ENCODE measurements at places on chromosomes 3 and 15. TPM values are rescaled to one million over a fixed set of nuclear protein-coding genes. Genes with fewer than 3 reads are reported as not detected.

SLC24A5 gene
- total RNA-seq: not detected

CCDC33 gene
- 0.16 TPM for total RNA-seq

MIX23 gene
- total RNA-seq: 154 TPM

ITGA11 gene
- 3.6 TPM for total RNA-seq

TIGIT gene
- 73.5 TPM for total RNA-seq

CHDH gene
- 0.02 TPM for total RNA-seq

OCA2 gene
- total RNA-seq: not detected

PLOD2 gene
- 2.0 TPM for total RNA-seq

PDZRN3 gene
- not detected for total RNA-seq

GOLGA8N gene
- total RNA-seq: 7.4 TPM

OXNAD1 gene
- 38.8 TPM for total RNA-seq

LRRC31 gene
- total RNA-seq: not detected

NR1I2 gene
- 0.70 TPM for total RNA-seq

SETD5 gene
- 128 TPM for total RNA-seq

DENND6A gene
- 10.1 TPM for total RNA-seq

DNA sequence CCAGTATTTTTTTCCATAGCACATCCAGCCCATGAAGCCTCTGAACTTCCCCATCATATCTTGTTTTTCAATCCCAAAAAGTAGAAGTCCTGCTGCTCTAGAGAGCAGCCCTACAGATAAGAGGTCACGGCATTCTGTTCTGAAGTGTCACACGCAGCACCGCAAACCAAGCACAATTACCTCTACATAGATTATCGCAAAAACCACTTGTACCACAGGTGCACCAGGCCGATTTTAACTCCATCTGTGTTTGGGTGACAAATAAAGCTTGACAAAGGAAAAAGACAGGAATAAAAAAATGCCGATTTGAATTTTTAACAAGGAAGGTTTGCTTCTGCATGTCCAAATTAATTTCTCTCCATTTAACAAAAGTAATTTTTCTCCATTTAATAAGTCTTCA lies 113.7 kb downstream of the MYO5A start:
- DNase-seq: no peak

DNA sequence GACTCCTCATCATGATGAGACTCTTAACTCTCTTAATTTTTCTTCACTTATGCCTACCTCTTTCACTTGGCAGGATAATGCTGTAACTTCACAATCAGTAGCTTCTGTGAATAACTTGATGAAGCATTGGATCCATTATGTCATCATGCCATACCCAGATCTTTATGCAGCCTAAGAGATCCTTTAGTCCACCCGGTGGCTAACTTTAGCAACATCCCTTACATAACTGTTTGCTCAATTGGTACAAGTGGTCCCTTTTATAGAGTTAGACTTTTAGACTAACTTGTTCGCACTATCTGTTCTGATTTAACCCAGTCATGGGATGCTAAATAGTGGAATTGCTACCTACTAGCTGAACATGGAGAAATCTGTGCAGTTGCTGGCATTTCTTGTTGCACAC lies 184.5 kb downstream of the USP13 start:
- no peak for DNase-seq

GRCh38 chr3:101273156-101273555 lies 47.2 kb downstream of the IMPG2 start:
- no peak for DNase-seq

GRCh38 chr3:100175637-100176280 lies 61.5 kb upstream of the FILIP1L start:
- no peak for DNase-seq

DNA sequence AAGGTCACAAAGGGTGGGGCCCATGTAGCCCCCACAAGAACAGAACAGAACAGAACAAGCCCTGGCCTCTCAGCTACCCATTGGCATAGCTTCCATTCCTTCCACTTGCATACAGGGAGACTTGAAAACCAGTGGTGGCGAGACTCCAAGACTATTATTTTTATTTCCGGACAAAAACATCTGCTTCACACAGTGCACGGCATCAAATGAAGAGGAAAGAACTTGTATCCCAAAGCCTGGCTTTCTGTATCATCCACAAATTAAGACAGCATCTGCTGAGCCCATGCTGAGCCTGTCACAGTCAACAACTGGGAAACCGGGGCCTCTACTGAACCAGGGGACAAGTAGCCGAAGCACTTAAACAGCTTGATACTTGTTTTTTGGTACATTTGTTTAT lies 56.0 kb downstream of the CLEC3B start:
- DNase-seq: no peak

DNA sequence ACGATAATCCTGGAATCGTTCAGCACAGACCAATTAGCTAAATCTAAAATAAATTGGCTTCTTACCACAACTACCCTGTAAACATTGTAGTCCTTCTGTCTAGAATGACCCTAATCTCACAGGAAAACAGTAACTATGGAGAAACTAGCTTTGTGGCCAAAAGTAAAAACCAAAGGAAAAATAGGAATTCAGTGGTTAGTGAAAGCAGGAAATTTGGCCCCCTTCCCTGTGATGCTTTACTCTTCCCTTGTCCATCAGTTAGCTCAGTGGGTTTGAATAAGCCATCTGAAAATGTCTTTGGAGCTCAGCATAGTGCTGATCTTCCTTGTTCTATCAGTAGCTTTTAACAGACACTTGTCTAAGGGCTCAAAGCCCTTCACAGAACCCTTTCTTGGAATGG lies 1.6 kb downstream of the NMD3 start:
- DNase-seq: no peak

DNA sequence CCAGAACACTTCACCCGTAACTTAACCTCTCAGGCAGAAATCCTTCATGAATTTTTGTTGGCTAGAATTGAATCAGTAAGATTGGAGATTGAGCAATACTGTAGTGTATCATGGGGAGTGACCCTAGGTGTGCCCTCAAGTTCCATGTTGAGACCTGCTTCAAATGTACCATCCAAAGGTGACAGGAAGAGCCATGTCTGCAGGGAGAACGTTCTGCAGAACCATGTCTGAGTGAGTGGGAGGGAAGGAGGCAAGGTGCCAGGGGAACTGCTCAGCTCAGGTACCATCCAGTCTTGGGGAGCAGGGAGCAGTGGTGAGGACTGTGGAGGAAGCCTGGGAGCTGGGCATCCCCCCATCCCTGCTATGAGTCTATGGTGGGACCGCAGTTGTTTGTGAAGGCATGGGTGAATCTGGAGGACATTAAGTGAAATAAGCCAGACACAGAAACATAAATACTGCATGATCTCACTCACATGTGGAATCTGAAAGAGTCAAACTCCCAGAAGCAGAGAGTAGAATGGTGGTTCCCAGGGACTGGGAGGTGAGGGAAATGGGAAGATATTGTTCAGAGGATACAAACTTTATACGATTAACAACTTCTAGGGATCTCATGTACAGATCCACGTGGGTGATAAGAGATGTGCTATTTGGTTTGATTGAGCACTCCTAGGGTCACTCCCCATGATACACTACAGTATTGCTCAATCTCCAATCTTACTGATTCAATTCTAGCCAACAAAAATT lies 23.3 kb downstream of the CFAP161 start:
- no peak for DNase-seq

GRCh38 chr3:146881966-146882760 lies 277.0 kb upstream of the PLSCR5 start:
- no peak for DNase-seq

GRCh38 chr3:133531981-133532380 lies 41.5 kb upstream of the CDV3 start:
- DNase-seq: no peak

DNA sequence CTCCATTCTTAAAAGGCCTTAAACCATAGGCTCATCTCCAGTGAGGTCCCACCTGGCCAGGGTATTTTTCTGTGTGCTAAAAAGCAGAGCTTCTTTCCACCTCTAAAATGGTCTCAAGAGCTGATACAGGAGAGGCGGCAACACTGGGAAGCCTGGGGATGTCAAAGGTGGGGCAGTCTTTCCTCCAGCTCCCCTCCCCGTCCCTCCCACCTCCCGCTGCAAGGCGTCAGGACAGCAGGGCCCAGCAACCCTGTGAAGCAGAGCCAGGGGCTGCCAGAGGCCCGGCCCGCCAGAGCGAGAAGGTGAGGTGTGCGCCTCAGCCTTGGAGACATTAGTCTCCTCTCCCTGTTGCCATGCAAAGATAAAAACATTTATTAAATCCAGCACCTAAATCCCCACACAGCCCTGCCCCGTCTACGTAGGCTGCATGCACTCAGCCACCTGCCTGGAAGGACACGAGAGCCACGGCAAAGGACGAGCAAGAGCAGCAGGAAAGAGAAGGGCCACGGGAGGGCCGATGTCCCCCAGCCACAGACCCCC lies 75.6 kb downstream of the FAM174B start:
- no peak for DNase-seq

DNA sequence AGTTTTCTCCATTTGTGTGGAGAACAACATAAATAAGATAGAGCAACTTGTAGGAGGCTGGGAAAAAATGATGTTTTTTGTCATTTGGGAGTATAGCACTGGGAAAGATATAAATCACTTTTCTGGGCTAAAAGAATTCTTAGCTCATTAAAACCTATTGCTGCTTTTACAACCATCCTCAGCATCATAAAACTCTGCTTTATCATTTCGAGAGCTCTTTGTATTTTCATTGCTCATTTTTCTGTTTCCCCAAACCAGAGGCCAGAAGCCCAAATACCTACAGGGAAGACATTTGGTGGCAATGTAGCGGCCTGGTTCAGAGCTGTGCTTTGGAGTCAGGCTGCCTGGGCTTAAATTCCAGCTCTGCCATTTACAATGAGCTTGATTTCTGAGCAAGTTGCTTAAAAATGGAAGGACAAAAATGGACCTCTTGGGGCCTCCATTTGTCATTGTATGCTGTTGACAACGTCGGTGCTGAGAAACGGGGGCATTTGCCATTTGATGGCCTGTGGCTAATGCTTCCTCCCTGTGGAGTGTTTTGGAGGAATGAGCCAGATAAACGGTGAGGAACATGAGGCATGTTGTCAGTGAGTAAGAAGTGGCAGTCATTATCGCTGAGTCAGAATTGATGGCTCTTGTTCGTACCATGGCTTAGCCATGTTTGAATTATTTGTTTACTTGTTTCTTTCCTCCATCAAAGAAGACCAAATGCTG lies 260.0 kb downstream of the EBLN2 start:
- no peak for DNase-seq

DNA sequence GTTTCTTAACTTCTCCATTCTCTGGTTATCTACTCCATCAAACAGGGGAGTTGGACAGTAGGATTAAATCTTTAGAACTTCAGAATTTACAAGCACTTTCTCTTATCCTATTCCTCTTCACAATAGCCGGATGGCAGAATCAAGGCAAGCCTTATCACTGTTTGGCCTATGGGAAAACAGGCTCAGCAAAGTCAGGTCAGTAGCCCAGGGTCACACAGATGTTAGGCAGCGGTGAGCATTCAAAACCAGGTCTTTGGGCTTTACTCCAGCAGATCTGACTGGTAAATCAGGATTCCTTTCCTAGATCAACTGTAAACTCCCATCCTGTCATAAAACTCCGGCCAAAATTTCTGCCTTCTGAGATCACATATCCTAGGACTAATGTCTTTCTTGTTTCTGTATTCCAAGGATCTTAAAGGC lies 258.4 kb downstream of the OPA1 start:
- DNase-seq: no peak

DNA sequence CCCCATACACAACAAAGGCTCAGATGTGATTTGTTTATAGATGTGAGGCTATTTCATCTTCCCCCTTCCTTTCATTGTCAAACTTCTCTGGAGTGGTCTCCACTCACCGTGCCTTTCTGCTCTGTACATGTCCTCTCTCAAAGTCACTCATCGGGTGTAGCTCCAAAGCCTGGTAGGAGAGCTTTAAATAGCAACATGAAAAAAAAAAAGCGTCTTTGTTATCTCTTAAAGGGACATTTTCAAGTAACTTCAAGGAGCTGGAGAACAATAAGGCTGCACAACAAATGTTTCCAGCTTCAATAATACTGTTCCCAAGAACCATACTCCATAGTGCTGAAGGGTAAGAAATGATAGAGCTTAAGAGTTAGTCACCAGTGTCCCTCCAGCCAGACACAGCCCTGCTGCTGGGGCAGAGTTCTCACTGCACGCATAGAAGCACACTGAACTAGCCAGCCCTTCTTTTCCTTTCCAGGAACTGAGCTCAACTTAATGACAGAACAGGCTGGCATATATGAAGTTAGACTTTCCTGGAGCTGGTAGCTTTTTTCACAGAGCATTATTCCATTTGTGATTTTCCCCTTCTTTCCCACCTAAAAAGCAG lies 8.1 kb downstream of the FBXO40 start:
- DNase-seq: no peak

GRCh38 chr3:56879436-56880215 lies 77.9 kb upstream of the ARHGEF3 start:
- no peak for DNase-seq

DNA sequence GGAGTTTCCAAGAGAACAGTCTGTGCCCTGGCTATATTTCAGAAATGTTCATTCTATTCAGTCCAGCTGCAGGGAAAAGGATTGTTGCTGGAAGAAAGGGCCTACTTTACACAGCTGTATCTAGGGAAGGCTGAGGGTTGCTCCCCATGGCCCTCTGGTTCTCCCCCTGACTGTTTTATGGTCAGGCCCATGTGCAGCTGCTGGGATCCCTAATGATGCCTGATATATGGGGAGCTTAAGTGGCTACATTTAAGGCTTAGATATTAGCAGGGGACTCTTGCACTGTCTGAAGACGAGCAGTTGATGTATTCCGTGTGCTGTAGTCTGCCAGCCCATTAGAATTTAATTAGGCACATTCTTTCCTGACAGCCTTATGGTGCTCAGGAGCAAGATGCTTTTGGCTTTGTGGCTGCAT lies 72.0 kb downstream of the FAM43A start:
- no peak for DNase-seq

DNA sequence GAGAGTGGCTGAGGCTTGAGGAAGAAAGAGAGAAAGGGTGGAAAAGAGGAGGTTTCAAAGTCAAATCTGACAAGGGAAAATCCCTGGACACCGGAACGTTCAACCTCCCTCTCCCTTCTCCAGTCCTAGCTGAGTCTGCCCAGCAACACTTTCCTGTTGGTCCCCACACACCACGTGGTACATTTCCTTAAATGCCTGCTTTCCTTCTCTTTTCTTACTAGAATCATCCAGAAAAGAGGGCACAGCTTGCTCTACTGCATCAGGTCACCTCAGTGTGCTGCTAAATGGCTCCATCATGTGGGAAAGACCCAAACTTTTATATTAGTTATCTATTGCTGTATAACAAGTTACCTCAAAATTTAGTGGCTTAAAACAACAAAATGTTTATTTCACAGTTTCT lies 181.2 kb downstream of the NECTIN3 start:
- DNase-seq: no peak

GRCh38 chr3:171011109-171011872 lies 15.2 kb downstream of the SLC2A2 start:
- DNase-seq: no peak
